ENCODE measurements at places on chromosomes 12 and 14.

- no peak for DNase-seq
Measured at GRCh38 chr12:2893007-2893406, 2.3 kb downstream of the TULP3 start.

DNA sequence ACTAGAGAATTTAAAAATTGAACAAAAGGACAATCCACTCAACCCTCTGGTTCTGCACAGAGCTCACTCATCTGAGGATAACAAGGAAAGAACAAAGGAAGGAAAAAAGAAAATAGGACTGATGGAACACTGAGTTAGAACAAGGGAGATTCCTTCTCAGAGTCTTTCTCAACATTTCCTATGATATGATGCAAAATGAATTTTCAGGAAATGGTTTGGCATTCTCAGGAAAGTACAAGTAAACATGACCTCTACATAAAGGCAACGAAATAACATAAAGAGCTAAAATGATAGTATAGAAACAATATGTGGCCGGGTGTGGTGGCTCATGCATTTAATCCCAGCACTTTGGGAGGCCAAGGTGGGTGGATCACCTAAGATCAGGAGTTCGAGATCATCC is 135.8 kb downstream of the ITPR2 start:
- DNase-seq = no peak

DNA sequence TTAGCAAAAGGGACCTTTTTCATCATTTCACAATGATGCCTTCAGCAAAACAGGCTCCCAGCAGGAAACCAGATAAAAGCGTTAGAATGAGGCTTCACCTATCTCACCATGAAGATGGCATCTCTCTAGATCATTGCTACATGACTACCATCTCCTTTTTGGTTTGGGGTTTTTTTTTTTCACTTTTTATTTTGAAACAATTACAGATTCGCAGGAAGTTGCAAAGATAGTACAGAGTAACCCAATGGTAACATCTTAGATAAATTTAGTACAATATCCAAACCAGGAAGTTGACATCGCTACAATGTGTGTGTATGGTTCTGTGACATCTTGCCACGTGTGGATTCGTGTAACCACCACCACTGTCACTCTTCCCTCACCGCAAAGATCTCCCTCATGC is 22.3 kb upstream of the PWP1 start:
- no peak for DNase-seq

DNA sequence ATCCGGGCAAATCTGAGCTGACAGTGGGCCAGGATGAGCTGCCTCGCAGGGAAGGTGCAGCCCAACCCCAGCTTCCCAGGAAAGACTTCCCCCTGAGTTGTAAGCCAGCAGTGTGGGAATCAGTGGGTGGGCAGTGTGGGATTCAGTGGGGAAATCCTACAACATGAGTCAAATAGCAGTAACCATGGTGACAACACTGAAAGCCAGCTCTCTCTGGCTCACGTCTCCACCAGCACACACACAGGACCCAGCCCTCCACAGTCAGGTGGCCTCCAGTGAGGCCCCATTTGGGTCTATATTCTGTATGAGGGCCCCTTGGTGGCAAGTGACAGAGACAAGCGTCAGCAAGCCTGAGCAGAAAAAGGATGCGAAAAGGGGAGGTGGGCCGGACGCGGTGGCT is 6.0 kb upstream of the LGALS3 start:
- no peak for DNase-seq

DNA sequence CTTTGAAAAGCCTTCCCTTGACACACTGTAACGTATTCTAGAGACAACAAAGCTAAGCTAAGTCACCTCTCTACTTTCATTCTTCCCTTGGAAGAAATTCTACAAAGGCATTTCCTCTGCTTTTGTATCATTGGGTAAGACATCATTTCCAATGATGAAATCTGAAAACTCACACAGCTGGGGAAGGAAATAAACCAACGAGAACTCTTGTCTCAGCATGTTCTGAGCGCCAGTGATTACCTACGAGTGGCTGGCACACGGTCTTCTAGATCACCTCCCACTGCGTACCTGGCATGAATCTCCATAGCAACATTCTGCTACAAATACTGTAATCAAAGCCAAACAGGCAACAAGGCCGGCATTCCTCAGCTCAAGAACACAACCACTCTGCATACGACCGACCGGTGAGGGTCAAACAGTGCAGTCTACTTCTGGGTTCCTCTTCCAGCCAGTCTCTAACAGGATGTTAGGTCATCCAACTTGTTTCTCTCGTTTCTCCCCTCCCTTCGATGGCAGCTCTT is 7.6 kb downstream of the VPS37B start:
- peak; percentile 73 for DNase-seq

DNA sequence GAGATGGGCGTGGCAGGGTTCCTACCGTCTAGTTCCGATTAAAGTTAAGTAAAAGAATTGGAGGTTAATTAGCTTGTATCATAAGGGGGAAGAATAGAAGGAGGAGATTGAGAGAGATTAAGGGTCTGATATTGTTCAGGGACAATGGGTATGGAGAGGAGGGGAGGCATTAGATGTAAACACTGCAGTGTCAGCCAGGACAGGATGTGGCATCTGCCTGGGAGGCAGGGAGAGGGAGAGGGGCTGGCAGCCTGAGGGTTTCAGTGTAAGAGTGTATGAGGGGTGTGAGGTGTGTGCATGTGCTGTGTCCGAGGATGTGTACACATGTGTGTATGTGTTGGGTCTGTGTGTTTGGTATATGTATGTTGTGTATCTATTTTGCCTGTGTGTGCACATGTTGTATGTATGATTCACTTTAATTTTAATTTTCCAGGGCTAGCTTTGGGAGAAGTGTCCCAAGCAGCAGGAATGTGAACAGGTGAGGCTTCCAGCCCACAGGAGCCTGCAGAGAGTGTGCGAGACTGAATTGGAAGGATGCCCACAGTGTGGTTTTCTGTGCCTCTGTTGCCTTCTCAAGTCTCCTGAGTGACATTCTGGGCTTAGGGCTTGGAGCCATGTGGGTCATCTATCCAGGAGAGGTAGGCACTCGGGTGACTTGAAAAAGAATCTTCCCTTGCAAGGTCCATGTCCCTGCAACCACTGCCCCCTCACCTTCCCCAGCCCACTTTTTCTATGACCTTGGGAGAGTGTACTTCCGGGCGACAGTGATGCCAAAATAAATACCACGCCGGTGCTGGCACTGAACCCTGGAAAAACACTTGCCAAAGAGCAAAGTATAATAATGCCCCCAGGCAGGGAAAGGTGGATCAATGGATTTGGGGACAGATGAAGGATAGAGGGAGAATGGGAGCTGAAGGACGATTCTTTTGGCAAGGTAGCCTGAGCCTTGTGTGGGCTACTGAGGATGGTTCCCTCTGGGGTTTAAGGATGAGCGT is 36.8 kb upstream of the DCD start:
- no peak for DNase-seq

DNA sequence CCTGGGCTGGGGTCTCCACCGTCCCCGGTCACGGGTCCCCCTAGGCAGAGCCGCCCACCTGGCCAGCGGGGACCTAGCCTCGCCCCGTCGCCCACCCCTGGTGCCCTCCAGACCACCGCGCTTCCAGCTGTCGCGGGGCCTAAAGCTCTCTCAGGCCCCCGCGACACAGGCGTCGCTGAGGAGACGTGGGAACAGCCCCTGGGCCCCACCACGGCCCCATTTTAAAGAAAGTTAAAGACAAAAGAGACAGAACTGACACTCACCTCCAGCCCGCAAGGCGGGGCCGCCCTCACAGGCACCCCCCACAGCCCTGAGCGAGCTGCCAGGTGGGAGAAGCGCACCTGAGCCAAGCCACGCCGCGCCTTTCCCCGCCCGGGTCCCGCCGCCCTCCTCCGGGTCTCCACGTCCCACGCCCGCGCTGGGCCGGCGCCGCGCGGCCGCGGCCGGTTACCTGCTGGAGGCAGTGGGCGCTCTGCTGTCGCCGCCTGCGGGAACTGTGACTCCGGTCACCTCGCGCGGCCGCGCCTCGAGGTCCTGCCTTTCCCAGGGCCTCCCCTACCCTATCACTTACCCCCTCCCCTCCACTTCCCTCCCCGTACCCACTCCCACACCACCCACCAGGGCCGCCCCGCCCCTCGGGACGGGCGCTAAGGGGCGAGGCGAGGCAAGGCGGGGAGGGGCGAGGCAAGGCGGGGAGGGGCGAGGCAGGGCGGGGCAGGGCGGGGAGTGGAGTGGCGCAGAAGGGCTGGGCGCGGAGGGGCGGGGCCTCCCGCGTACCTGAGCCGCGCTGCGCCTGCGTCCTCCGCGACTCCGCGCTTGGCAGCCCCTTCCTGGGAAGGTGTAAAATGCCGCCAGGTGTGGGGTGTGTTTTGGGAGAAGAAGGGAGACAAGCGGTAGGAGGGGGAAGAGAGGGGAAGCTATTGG is 31.2 kb downstream of the TC2N start:
- DNase-seq = peak; percentile 49

- DNase-seq = no peak
Measured at GRCh38 chr12:88310666-88311065, 168.6 kb downstream of the TMTC3 start.

- DNase-seq = peak; percentile 14
Measured at GRCh38 chr12:26987634-26988424, 26.4 kb downstream of the TM7SF3 start.

GRCh38 chr12:130157998-130158753 is 4.1 kb upstream of the FZD10 start:
- no peak for DNase-seq

All from renal cortex interstitium (tissue), 15 donors.